ENCODE measurements at places on chromosomes 3 and 15. TPM values are rescaled to one million over a fixed set of nuclear protein-coding genes. Genes with fewer than 3 reads are reported as not detected.

- DNase-seq = peak; percentile 32
These were observed 205.5 kb upstream of the CD96 start for GRCh38 chr3:111336511-111336910.

DNA sequence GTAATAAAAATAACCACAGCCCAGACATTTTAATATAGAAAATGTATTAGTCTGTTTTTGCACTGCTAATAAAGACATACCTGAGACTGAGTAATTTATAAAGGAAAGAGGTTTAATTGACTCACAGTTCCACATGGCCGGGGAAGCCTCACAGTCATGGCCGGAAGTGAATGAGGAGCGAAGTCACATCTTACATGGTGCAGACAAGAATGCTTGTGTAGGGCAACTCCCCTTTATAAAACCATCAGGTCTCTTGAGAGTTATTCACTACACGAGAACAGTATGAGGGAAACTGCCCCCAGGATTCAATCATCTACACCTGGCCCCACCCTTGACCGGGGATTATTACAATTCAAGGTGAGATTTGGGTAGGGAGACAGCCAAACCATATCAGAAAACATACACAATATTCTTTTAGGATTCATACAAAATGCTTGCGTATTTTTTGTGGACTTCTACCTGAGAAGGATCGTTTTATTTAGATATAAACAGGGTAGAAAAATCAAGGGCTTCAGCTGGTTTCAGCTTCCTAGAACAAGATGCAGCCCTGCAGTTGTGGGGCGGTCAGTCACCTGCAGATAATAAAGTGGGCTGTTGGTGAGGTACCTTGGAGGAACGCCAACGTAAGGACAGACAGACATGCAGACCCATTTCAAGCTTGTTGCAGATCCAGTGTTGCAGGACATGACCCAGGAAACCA lies 101.9 kb downstream of the TNIK start:
- peak; percentile 62 for DNase-seq

MEIS2 gene
- total RNA-seq = 32.9 TPM

CACNA2D3 gene
- total RNA-seq = 0.91 TPM

DNA sequence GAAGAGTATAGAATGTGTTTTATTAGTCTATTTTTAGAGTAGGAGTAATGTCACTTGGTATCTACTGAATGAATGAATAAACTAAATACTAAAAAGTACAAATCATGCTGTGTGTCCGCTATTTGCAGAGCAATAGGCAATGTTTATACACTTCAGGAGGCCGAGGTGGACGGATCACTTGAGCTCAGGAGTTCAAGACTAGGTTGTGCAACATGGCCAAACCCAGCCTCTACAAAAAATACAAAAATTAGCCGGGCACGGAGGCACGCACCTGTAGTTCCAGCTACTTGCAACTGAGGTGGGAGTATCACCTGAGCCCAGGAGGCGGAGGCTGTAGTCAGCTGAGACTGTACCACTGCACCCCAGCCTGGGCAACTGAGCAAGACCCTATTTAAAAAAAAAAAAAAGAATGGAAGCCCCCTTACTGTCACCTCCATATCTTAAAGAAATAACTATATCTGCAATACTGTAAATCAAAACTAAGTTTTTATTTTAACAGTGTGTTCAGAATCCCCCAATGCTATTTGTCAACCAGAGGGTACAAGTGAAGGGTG lies 98.4 kb downstream of the DHX30 start:
- DNase-seq = no peak

DNA sequence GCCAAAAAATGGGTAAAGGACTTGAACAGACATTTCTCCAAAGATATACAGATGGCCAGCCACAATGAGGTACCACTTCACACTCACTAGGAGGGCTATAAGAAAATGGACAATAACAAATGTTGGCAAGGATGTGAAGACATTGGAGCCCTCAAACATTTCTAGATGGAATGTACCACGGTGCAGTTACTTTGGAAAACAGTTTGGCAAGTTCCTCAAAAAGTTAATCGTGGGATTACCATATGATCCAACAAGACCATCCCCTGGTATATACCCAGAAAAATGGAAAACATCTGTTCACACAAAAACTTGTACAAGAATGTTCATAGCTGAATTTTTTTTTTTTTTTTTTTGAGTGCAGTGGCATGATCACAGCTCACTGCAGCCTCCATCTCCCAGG lies 15.9 kb upstream of the HRH1 start:
- no peak for DNase-seq

XCR1 gene
- not detected for total RNA-seq

ERICH6 gene
- total RNA-seq = 0.07 TPM

SNURF gene
- total RNA-seq = 3.0 TPM

CAND2 gene
- total RNA-seq = 1.5 TPM

- DNase-seq = no peak
These were observed 514.5 kb downstream of the ROBO1 start for GRCh38 chr3:79253271-79253670.

- DNase-seq = no peak
These were observed 11.6 kb downstream of the TMEM212 start for GRCh38 chr3:171854649-171855305.

DNA sequence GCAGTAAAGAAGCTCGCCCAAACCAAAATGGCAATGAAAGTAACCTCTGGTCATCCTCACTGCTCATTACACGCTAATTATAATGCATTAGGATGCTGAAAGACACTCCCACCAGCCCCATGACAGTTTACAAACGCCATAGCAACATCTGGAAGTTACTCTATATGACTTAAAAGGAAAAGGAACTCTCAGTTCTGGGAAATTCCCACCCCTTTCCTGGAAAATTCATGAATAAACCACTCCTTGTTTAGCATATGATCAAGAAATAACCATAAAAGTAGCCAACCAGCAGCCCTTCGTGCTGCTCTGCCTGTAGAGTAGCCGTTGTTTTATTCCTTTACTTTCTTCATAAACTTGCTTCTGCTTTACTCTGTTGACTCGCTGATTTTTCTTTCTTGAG lies 164.6 kb downstream of the SMAD6 start:
- no peak for DNase-seq

DNA sequence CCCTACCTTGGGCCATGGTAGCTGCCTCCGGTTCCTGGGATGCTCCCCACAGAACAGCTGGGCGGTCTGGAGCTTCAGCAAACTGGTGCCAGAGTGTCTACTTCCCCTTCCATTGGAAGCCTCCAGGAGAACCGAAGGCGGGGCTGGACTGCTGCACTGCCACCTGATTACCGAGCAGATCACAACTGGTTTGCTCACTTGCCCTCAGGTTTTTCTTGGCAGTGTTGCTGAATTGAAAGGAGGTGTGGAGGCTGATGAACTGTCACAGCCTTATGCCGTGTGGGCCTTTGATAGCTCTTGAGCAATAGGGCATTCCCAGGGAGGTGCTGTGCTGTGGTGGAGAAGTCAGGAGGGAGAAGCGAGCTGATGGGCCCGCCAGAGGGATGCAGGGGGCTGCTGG lies at the start of gene TGM5:
TGM5 (minus strand) TSS at position 95 of the 400 bp plus-strand sequence; CDS start at position 16, 79 bp downstream.
- DNase-seq = no peak

GALNT15 gene
- total RNA-seq = 2.1 TPM

DNA sequence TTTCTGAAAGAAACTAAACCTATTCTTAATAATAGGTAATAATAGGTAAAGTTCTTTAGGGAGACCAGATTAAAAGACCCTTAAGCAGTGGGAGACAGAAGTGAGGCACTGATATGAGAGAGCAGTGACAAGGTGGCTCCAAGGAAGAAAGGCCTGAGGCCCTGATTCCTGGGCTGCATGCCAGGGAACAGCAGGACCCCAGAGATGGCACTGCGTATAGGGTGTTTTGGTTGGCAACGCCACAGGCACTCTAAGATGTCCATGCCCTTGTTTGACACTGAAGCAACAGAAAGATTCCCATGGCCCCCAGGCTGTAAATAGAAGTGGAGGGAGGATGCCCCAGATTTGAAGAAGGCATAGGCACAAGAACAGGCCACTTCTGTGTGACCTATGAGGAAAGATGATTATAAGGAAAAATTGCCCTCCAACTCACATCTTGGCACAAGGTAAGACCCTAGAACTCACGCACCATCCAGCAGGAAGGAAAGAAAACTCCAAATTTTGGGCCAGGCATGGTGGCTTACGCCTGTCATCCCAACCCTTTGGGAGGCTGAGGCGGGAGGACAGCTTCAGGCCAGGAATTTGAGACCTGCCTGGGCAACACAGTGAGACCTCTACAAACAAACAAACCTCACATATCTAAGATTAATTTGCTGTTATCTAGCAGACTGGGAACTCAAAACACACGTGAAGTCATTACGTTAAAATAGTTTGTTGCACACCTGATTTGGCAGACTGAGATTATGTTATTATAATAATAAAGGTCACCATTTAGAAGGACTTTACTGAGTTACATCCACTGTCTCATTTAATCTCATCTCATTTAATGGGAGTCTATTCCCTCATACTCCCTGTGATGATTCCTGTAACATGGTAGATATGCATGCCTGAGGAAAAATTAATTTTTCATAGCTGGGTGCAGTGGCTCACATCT lies 10.5 kb upstream of the BLM start:
- DNase-seq = peak; percentile 41

C3orf85 gene
- not detected for total RNA-seq

DNA sequence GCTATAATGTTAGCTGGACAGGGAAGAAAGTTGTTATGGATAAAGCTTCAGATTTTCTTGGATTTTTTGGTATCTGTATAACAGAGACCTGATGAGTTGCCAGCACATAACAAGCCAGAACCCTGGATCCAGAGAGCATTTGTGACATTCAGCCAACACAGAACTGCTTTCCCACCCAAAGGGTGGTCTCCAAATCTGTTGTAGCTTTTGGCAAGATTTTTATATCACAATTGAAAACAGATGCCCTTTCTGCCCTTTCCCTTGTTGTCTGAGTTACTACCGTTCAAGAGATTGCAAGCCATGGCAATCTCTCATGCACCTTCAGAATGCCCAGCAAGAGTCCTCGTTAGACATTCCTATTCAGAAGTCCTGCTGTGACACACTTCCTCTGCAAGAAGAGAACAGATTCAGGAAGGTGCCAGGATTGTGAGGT lies 107.6 kb upstream of the FGF7 start:
- DNase-seq = no peak

GRCh38 chr3:52739730-52740129 lies 31.0 kb downstream of the NEK4 start:
- no peak for DNase-seq

DNA sequence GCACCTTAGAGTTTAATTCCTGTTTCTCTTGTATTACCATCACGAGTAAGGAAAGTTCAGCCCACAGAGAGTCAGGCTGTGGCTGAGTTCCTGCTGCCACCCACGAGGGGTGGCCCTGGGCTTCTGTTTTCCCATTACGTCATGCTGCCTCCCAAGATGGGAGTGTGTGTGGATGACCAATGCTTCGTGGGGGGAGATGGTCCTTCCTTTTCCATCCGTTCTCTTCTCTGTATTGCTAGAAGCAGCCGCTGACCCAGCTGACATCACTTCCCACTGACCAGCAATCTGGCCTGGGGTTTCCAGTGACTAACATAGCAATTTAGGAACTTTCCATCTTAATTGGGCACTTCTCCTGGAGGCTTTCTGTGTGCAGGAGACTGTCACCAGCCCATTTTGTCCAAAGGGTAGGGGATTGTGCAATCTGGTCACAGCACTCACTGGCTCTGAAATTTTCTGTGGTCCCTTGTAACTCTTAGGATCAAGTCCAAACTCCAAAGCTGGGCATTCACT lies 9.3 kb downstream of the IRAK2 start:
- peak; percentile 99 for DNase-seq

- DNase-seq = peak; percentile 22
These were observed 2.7 kb downstream of the PRKCD start for GRCh38 chr3:53163444-53164387.

CPLX3 gene
- total RNA-seq = not detected

HCLS1 gene
- not detected for total RNA-seq
